ENCODE measurements at places on chromosomes 11 and 22. TPM values are rescaled to one million over a fixed set of nuclear protein-coding genes. Genes with fewer than 3 reads are reported as not detected.

The POU2AF3 gene
- 0.35 TPM for total RNA-seq

The TYR gene
- total RNA-seq = not detected

- DNase-seq = peak; percentile 41
These were observed 541 bp downstream of the MICAL2 start for GRCh38 chr11:12110714-12111548.

- no peak for DNase-seq
These were observed 149.4 kb downstream of the BRD1 start for GRCh38 chr22:49678137-49678841.

DNA sequence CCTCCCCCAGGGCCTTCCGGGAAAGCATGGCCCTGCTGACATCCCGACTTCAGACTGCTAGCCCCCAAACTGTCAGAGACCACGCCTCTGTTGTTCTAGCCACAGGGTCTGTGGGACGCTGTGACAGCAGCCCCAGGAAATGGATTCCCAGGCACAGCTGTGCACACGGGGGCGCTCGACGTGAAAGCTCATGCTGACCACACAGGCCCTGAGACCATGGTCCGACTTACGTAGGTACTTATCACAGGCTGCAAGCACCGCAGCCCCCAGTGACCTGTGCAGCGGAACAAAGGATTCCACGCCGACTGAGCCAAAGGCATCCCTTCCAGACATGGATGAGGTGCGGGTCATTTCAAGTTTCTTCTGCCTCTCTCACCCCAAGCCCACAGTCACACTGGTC is 150.6 kb downstream of the CTTN start:
- no peak for DNase-seq

DNA sequence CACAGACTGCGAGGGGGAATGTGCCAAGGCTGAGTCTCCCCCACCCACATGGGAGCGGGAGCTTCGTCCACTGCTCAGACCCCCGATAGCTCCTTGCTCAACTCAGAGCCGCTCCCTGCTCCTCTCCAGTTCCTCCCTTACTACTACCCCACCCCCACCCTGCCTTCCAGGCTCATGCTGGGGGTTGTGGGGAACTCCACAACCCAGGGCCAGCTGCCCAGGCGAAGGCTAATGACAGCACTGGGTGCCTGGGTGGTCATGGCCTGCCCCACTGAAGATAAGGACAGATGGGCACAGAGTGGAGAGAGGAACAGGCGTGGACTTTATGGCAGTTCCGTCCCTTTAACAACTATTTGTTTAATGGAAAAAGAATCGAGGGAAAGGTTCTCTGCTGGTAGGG is 73.7 kb downstream of the PDE2A start:
- no peak for DNase-seq

DNA sequence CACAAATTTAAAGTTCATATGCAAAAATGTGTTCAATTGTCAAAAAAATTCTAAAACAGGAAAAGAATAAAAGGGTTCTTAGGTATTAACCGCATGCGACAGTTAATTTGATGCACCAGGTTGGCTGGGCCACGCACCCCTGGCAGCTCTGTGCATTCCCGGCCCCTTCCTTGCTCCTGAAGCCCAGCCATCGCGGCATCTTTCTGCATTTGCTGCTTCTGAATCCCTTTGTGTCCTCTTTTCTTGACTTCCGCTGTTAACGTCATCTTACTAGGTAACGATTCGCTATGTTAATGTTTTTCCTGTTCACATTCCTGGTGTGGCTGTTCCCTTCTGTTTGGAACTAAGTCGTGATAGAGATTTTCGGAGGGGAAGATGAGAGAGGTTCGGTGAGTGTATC is 7.9 kb upstream of the KLHDC7B start:
- DNase-seq = no peak

- DNase-seq = no peak
These were observed 6.0 kb upstream of the CLCF1 start for GRCh38 chr11:67379061-67380058.
